ENCODE measurements at places on chromosomes 13 and 19. TPM values are rescaled to one million over a fixed set of nuclear protein-coding genes. Genes with fewer than 3 reads are reported as not detected.
A peak's percentile ranks its signal among the peaks of the same experiment; 100 is the strongest.

Gene COL4A2
- 136 TPM for polyA plus RNA-seq

Gene ZBTB45
- polyA plus RNA-seq: 11.6 TPM

Gene CPB2
- polyA plus RNA-seq: not detected

Gene RSPH6A
- not detected for polyA plus RNA-seq

Gene ZNF331
- polyA plus RNA-seq: 24.6 TPM

GRCh38 chr13:111216166-111216960 lies 101.3 kb downstream of the ARHGEF7 start:
- peak; percentile 65 for DNase-seq

GRCh38 chr19:44113784-44114390 lies 688 bp downstream of the ZNF225 start:
- DNase-seq: peak; percentile 28

DNA sequence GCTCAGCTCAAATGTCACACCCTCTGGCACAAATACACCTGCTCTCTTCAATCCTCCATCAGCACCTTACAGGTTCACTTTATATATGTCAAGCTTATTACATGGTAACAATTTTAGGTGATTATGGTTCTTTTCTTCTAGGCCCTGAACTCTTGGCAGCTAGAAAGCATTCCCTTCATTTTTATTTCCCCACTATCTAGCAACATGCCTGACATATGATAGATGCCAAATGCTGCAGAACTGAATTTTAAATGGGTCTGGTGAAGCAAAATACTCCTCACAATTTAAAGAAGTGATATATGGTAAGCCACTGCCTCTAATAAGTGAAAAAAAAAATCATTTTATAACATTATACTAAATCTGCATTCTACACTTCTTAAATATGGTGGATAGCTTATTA lies 95.2 kb downstream of the USP12 start:
- DNase-seq: no peak

DNA sequence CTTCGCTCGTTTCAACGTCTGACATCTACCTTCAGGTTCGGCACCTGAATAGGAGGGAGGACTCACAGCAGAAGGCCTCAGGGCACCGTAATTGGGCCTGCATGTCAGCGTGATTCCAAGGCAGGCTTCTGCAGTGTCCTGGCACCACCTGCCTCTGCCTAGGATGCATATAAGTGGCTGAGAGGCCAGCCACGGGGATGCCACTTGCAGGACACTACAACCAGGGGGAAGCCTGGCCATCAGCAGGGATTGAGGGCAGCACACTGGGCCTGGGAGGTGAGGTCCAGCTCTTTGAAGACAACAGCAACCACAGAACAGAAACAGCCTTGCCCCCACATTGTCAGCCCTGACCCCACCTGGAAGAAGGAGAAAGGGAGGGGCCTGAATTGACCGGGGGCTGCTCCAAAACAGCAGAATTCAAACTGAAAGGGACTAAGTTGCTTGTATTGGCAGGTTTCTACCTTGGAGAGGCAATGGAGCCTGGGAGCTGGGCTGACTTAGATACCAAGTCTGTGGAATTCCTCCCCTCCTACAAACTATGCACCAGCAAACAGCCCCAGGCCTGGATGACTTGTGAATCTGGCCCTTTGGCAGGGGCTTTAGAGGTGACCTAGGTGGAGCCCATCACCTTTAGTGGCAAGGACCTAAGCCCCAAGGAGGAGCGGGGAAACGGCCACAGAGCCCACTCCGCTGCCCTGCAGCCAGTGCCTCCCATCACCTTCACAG lies 34.1 kb upstream of the POMP start:
- no peak for DNase-seq

- DNase-seq: no peak
Observed at GRCh38 chr13:27440408-27440807, 10.0 kb downstream of the MTIF3 start.

Data from ovary (tissue), 10 donors.